ENCODE measurements at places on chromosomes 12 and 14.

- no peak for DNase-seq
Measured at GRCh38 chr14:25389948-25390347, 340.0 kb upstream of the STXBP6 start.

GRCh38 chr14:51925980-51926379 is 63.4 kb upstream of the RTRAF start:
- DNase-seq: no peak

- no peak for DNase-seq
Measured at GRCh38 chr14:42027271-42027670, 420.6 kb downstream of the LRFN5 start.

DNA sequence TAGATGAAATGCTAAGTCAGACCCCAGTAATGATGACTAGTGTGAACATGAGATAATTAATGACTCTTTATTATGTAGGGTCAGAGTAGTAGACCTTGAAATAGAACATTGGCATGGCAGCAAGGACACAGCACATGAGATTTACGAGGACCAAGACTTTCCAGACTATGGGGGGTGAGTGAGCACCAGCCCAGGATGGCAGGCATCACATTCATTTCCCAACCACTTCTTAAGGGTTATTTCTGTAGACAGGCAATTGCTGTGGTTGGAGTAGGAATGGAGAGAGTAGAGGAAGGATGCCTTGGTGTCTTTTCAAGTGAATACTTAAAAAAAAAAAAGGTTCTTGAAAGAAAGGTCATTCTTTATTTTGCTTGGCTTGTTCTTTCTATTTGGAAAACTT is 189.4 kb upstream of the DYRK2 start:
- no peak for DNase-seq

DNA sequence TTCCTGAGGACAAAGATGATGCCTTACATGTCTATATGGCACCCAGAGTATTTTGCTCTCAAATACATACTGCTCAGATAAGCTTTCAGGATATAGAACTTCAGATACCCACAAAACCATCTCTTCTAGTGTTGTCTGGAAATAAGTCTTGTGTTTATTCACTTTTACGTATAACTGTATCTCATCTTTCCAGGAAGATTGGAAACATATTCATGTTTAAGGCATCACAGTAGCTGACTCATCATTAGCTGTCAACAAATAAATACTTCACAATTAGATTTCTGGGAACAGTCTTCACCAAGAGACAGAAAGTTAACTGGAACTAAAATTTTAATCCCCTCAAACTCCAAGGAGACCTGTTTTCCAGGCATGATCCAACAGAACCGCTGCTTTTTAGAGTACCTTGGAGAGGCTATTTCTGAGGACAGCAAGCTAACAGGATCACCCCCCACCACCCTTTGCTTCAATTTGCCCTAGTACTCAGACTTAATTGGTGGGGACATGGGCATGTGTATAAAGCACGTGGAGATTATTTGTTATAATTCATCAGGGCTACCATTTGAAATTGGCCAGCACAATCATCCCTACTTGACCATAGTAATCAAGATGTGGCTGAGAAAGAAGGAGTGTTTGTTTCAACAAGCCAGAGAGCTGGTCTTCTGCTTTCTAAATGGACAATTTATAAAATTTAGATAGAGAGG is 129.3 kb upstream of the HIF1A start:
- DNase-seq: no peak

DNA sequence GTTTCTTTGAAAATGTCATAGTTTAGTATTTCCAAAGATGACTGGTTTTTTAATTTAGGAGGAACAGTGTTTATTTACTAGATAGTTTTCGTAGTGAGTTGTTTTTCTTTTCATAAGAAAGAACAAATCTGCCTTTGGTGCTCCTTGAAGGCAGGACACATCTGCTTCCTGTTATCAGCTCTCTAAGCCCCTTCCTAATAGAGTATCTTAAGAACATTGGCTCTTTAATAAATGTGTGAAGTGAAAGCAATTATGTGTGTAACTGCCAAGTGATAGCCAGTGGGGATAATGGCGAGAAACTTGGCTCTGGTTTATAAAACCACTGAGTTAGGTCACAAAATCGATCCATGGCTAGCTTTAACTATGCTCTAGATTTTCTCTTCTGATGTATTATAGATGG is 23.5 kb upstream of the PPFIBP1 start:
- no peak for DNase-seq

GRCh38 chr12:107655281-107656065 is 30.1 kb upstream of the PWP1 start:
- DNase-seq: no peak

- DNase-seq: no peak
Measured at GRCh38 chr14:74710480-74710879, 2.4 kb downstream of the AREL1 start.

- DNase-seq: peak; percentile 83
Measured at GRCh38 chr12:26195641-26196420, 458 bp downstream of the SSPN start.

GRCh38 chr12:105916760-105917039 is 222.1 kb downstream of the NUAK1 start:
- DNase-seq: no peak

GRCh38 chr14:100703386-100704220 is 23.1 kb upstream of the DLK1 start:
- no peak for DNase-seq

- peak; percentile 40 for DNase-seq
Measured at GRCh38 chr12:109487181-109488050, 10.0 kb downstream of the UBE3B start.

DNA sequence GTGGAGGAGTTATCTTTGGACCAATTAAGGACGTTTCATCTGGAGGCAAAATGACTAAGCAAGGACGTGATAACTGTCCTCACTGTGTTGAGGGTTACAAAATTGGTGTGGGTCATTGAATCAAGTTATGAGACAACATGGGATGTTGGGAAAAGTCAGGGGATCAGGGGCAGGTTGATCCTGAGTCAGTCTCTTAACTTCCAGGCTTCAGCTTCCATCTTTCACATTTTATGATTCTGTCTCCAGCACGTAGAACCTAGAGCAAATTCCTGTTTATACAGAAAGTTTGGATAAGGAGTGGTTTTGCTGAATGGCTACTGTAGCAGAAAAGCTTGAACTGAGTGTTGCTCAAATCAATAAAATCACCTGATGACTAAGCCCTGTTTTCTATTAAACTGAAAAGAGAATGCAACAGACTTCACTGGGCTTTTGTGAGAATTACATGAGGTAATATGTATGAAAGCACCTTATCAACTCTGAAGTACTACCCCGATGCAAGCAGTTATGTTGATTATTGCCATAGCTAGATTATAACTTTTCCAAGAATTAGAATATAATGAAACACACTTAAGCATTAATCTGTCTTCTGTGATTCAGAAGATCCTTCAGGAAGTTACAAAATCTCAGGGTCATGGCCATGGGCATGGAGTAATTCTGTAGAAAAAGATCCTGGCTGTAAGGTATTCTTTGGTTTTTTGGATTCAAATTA is 184.8 kb downstream of the ETV6 start:
- DNase-seq: no peak

- no peak for DNase-seq
Measured at GRCh38 chr14:85439696-85440328, 90.1 kb upstream of the FLRT2 start.

DNA sequence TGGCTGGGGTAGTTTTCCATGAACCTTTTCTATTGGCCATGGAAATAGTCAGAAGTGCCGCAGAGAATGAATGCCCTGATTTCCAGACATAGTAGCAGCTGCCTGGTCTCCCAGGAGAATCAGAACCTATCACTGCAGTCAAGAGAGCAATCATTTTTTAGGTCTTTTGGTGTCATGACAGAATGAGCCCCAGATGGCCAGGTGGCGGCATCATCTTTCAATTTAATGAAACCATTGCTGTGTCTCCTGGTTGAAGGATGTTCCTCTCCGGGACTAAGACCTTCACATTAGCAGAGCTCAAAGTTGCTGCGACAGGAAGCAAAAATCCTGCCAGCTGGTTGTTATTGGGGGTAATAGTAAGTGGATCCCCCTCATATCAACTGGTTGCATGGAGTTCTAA is 18.8 kb downstream of the TNFAIP2 start:
- DNase-seq: no peak

DNA sequence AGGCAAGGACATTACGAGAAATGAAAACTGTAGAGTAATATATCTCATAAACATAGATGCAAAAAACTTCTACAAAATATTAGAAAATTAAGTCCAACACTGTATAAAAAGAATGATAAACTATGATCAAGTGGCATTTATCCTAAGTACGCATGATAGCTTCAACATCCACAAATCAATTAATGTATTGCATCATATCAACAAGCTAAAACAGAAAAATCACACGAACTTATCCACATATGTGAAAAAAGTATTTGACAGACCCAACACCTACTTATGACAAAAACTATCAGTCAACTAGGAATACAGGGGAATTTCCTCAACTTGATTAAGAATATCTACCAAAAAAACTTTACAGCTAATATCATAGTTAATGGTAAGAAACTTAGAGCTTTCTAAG is 129.9 kb upstream of the ALG10 start:
- DNase-seq: no peak

- DNase-seq: peak; percentile 48
Measured at GRCh38 chr12:52698651-52699340, 4.5 kb downstream of the KRT77 start.

GRCh38 chr12:56339158-56339422 is 406 bp downstream of the IL23A start:
- DNase-seq: no peak

- no peak for DNase-seq
Measured at GRCh38 chr14:105484997-105485393, 1.7 kb upstream of the CRIP1 start.

GRCh38 chr14:34826661-34827060 is 48.5 kb downstream of the BAZ1A start:
- no peak for DNase-seq

DNA sequence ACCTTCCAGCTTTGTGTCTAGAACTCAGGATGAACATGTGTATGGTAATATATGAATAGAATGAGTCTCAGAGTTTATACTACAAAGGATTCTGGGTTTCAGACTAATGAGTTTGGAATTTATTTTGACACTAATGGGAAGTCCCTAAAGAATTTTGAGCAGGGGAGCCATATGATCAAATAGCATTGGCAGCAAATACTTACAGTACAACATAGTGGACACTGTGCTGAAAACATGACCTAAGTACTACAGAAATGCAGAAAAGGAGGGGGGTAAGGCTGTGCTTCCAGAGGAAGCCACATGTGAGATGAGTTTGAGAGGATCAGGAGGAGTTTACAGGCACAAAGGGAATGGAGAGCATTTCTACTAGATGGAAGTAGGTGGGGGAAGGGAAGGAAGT is 225.8 kb downstream of the C12orf42 start:
- DNase-seq: no peak

Measured in posterior vena cava (tissue), 2 donors.